Fibroblast of skin of right biceps (primary cell): ENCODE measurements at places on chromosomes 2 and 18.

DNA sequence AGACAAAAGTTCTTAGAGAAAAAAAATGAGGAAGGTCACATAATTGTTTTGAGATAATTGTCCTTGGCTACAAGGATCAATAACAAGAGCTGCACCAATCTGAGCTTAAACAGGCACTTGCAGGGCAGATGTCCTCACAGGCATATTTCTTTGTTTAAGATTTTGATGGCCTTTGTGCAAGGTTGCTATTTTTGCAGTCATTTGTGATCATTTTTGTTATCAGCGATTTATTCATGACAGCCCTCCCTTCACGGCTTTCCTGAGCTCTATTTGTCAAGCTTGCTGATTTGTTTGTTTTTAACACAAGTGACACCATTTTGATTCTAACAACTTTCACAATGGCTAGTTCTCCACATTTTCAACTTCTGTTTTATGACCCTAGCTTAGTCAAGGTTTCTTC lies 418.6 kb upstream of the REG3G start:
- no peak for DNase-seq

DNA sequence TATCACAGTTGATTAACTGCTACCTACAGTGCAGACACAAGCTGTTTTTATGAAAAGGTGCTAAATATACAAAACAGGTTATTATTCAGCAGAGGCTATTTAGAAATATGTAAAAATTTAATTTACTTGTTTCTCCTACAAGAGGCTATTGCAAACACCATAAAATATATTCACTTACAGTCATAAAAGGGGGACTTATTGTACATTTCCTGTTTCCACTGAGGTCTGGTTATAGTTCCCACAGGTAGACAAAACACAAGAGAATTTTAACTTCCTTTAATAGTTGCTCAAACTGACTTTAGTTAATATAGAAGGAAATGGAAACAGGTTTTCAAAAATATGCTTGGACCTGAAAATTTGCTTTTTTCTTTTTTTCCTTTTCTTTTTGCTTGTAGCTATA lies 40.0 kb upstream of the FRZB start:
- no peak for DNase-seq

DNA sequence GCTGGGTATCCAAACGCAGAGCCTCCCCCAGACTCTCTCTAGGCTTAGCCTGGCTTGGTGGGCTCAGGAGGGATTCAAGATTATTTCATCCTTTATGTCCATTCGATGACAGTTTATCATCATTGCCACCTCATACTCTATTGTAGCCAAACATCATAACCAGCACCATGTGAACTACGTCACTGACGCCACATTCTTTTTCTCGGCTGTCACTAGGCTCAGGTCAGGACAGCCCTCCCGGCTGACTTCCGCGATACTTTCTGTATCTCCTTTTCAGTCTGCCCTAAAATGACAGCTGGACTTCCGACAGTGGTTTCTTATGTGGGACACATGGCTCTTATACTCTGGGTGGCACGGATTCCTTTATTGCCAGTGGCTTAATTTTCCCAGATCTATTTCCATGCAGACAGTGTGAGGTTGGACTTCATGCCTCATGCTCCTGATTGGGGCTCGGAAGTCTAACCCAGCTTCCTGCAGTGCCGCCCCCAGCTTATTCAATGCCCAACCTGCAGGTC lies 39.8 kb upstream of the SMIM21 start:
- DNase-seq, result peak; percentile 7

DNA sequence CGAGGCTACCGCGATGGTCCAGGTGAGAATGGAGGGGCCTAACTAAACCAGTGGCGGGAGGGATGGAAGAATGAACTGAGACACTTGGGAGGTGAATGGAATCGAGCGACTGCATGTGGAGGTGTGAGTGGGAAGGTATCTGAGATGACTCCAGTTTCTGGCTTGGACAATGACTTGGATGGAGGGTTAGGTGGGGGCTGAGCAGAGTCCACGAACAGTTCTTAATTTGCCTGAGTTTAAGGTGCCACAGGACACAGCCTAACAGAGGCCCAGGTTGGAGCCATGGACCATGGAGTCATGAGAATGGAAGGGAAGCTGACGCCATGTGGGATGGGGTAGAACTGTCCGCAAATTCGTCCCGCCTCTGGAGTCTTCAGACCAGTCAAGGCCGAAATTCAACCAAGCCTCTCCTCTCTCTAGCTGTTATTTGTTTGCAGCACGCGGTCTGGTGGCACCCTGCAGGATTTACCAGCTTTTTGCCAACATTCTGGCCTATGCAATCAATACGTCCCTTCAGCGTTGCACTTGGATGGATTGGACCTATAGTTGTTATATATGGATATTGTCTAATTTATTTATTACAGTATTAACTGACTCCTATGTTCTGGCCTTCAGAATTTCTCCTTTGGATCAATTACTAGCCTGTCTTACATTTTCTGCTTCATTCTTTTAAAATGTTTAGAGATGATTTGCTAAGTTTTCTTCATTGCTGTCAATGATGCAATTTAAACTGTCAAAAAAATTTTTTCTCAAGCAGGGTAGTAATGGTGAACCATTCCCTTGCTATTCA lies 940 bp upstream of the BOLA3 start:
- DNase-seq, result peak; percentile 9

- DNase-seq, result peak; percentile 74
These were observed 248.7 kb downstream of the ZNF385B start for GRCh38 chr2:179612591-179613298.

DNA sequence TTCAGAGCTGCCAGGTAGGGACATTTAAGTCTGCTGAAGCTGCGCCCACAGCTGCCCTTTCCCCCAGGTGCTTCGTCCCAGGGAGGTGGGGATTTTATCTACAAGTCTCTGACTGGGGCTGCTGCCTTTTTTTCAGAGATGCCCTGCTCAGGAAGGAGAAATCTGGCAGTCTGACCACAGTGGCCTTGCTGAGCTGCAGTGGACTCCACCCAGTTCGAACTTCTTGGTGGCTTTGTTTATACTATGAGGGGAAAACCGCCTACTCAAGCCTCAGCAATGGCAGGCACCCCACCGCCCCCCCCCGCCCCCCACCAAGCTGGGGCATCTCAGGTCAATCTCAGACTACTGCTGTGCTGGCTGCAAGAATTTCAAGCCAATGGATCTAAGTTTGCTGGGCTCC lies 458.1 kb upstream of the RAB12 start:
- DNase-seq, result no peak

DNA sequence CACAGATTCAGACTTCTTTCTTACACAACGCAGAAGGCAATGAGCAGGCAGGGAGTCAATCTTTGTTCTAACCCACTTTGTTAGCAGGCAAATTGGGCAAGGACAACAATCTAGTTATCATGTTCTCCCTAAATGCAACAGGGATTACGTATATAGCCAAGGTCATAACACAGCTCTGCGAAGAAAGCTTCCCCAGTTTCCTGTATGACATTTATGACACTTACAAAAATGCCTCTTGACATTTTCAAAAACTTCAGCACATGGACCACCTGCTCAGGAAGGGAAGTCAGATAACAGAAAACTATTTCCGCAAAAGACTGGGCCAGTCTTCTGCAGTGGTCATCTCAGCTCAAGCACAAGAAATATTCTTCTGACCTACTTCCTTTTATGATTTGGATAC lies 106.1 kb downstream of the IRS1 start:
- no peak for DNase-seq

DNA sequence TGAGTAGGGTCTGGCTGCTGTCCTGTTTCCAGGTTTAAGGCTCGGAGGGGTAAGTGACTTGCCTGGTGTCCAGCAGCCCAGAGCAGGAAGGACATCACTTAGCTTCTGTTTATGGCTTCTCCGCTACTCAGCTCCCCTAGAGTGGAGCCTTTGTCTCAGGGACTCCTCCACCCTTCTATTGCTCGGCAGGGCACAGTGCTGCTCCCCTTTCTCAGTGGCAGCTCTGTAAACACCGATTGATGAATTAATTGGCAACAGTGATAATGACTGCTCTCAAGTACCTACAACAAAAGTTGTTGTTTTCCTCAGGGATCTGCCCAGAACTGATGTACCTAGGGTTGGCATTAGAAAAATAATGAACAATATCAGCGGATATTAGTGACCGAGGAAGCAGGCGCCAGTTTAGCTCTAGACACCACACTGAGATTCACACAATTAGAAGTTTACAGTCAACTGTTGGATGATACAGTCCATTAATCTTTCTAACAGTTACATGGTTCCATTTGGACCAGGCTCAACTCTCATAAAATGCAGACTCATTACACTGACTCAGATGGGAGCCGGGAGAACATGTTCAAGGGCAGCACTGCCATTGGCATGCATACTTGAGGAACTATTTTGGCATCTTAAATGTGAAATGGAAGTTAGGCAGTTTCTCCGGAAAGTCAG lies 265.7 kb downstream of the MTX2 start:
- DNase-seq, result peak; percentile 85

DNA sequence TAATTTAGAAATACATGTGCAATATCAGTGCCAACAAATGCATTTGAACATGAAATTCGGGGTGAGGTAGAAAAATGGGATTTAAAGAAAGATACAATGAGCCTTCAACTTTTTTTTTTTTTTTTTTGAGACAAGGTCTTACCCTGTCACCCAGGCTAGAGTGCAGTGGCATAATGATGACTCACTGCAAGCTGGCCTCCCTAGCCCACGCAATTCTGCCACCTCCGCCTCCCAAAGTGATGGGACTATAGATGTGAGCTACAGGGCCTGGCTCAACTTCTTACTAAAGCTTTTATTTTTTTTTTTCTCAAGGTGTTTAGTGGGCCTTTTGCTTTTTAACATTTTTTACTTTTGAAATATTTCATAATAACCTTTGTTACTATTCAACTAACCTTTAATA lies 365.6 kb downstream of the LRRTM4 start:
- DNase-seq, result no peak

- no peak for DNase-seq
These were observed 445.5 kb upstream of the PKDCC start for GRCh38 chr2:41602341-41602740.

DNA sequence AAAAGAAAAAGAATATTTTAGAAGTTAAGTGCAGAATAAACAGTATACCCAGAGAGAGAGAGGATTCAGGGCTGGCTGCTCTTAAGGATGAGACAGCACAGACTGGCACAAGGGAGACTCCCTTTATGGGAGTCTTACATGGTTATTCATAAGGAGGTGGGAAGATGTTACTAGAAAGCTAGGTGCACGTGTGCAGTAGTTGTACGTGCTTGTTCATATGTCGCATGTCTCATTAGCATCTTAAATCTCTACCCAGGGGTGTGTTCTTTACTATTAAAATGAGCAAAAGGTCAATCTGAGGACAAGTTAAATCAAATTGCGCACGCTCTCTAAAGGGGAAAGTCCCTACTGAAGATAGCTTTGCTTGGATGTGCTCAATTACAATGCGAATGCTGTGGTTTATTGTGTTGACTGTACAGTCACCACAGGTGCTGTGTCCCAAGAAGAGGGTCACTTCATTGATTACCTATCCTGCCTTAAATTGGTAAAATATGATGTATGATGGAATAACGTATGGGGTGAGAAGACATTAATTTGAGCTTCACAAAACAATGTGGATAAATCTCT lies 368.0 kb upstream of the SPHKAP start:
- DNase-seq, result no peak
